ENCODE measurements at places on chromosomes 7 and 10.

- DNase-seq = no peak
Measured at GRCh38 chr7:77727936-77728701, 31.9 kb downstream of the RSBN1L start.

- no peak for DNase-seq
Measured at GRCh38 chr10:25811052-25811685, 122.9 kb upstream of the MYO3A start.

GRCh38 chr10:131187926-131188325, 123.6 kb downstream of the TCERG1L start:
- no peak for DNase-seq

DNA sequence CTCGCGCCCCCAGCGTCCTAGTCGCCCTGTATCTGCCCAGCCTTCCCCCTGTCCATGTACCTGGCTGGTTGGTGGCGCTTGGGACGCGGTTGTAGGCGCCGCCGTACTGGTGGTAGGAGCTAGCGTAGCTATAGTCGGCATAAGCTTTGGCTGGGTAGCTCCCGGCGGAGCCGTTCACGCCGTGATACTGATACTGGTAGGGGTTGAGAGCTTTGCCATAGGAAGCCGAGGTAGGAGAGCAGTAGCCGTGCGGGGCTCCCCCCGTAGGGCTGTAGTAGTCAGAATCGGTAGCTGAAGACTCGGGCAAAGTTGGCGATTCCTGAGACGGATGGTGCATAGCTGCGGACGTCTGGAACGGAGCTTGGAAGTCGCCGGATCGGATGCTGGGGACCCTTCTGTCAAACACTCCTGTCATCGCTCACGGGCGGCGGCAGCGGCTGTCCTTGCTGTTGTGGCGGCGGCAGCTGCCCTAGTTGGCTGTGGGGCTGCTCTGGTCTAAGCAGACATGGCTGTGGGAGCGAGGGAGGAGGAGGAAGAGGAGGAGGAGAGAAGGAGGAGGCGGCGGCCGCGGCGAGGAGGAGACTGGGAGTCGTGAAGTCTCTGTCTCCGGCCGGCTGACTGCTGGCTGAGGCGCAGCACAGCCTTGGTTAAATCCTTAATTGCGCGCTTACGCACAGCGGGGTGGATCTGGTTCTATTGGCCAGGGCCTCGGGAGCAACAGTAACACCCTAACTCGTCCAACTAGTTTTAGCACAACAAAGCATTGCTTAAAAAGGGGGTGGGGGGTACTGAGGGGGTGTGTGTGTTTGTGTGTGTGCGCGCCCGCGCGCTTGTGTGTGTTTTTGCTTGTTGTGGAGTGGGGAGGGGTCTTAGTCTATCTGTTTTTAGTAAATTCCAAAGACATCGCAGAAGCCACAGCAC, at the start of gene DLX5:
DLX5 (minus strand) TSS at position 623 of the 921 bp plus-strand sequence; CDS start at position 415, 208 bp downstream.
- DNase-seq = no peak

GRCh38 chr10:132464256-132465192, 67.5 kb downstream of the PWWP2B start:
- DNase-seq = peak; percentile 16

DNA sequence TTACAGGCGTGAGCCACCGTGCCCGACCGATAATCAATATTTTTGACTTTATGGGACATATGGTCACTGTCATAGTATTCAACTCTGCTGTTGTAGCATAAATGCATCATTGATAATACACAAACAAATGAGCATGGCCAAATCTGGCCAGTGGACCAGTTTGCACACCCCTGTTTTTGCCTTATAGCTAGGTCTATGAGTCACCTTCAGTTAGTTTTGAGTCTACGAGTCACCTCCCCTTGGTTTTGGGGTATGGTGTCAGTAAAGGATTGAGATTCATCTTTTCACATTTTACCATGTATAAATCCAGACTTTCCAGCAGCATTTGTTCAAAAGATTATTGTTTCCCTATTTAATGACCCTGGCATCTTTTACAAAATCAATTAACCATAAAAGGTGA, 362.5 kb upstream of the NRP1 start:
- DNase-seq = no peak

DNA sequence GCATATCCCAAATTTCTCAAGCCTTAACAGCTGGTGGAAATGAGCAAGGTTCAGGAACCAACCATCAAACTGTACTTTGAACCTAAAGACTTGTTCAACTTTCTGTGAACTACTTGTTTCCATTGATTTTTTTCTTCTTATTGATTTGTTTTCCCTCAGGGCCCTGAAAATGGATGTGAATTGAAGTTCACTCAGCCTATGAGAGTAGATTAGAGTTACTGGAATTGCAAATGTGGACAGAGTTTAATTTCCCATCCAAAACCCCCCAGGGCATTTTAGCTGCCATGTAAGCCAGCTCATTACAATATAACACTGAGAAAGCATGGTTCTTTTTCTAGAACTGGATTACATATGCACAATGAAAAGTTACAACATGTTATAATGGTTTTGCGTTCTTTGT, 1105.7 kb downstream of the REEP3 start:
- DNase-seq = no peak

GRCh38 chr10:123044391-123044790, 35.6 kb downstream of the ACADSB start:
- no peak for DNase-seq

DNA sequence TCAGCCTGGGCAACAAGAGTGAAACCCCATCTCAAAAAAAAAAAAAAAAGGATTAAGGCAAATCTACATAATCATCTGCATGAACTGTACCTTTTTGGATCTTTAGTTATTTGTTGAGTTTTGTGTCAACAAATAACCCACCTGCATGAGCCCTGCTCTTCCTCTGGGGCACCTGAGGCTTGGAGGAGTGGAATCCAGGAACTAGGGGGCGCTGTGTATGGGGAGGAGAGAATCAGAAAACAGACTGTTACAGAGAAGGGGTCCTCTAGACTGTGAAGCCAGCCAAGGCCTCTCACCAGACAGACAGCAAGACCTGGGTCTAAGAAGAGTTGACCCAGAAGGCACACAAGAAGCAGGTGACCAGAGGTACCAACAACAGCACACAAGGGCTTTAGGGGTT, 682.8 kb upstream of the NRP1 start:
- no peak for DNase-seq

DNA sequence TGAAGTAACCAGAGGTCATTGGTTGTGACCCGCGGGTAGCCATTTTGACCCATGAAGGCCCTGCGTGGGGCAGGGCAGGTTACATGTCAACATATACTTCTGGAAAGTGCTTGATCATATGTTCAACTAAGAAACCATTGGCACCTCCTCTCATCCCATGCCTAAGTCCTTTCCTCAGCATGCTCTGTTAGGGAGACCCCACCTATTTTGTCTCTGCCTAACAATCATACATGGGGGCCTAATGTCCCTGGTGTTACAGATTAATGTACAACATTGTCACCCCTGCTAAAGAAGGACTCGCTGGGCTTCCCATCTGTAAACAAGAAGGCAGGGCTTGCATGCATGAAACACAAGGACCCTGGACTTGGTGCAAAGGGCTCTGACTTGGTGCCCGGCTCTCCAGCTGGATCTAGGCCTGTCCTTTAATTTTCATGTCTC, 133.7 kb upstream of the TNS3 start:
- peak; percentile 83 for DNase-seq

- DNase-seq = no peak
Measured at GRCh38 chr7:148986742-148987009, 41.6 kb downstream of the PDIA4 start.

DNA sequence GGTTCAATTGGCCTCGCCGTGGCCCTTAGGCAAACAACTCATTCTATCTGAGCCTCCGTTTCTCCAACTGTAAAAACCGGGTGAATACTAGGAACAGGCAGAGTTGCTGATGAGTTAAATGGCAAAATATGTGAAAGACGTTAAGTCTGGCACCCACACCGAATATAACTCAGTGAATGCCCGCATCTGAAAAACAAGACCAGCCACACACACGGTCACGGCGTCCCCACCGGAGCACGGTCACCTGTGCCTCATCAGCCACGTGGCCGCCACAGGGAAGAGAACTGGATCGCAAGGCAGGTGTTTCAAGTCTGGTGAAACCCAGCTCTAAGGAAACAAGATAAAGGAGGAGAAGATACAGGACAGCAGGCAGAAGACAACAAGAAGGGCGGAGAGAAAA, 20.4 kb downstream of the PRKAG2 start:
- DNase-seq = peak; percentile 25
